ENCODE measurements at places on chromosomes 5 and 9.

DNA sequence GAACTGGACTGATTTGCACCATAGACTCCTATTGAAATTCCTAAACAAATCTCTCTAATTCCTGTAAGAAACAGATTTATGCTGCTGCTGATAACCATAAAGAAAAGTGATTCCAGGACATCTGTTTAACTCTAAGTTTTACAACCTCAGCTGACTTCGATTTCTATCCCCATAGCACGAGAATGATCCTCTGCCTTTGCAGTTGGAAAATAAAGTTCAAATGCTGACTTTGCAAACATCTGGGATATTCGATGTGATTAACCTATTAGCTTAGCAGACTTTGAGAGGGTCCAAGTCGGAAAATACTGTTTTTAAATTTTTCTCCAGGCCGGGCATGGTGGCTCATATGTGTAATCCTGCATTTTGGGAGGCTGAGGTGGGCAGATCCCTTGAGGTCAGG is 247.3 kb downstream of the PSAT1 start:
- no peak for DNase-seq

GRCh38 chr5:136198453-136198852 is 5.5 kb upstream of the SMIM32 start:
- no peak for DNase-seq

DNA sequence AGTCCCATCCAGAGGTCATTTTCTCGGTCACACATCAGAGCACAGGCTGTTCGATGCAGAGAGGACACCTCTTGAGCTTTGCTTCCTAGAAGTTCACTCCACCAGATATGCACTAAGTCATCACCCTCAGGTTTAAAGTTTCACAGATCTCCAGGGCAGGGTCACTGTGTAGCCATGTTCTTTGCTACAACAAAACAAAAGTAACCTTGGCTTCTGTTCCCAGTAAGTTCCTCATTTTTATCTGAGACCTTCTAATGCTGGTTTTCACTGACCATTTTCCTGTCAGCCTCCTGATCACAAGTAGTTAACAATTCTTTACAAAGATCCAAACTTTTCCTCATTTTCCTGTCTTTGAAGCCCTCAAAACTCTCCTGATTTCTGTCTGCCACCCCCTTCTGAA is 97.5 kb upstream of the CTSV start:
- no peak for DNase-seq

DNA sequence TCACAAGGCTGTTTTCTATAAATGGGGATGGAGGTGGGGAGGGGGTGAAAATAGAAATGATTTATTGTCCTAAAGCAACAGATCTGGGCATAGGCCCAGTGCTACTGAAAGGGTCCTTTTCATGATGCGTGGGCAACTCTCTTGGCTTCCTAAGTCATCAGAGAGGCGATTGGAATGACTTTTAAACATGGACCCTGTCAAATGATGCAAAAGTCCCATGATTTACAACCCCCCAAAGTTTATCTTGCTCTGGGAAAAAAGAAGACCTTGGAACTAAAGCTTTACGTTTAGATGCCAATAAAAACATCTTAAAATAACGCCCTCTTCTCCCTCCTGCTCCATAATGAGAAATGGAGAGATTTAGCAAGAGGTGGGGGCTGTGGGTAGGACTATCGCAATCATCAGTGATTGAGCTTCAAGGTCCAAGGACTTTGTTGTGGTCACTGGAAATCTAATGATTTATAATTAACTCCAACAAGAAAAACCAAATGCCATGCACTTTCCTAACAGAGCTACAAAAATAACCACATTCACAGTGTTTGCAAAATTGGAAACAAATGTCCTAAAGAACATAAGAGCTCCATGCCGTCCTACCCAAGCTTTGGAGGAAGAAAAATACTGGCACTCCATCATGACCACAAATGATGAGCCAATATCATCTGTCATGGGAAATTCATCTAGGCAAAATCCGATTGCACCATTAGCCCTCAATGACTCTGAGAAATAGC is 167.5 kb upstream of the CLINT1 start:
- no peak for DNase-seq

- DNase-seq = no peak
Measured at GRCh38 chr9:133378408-133378962, 2.3 kb downstream of the STKLD1 start.
